SW 1271 (cell line): ENCODE measurements at places on chromosomes 11 and 22.

GRCh38 chr11:19258641-19259230 is 18.0 kb upstream of the E2F8 start:
- DNase-seq, result no peak

DNA sequence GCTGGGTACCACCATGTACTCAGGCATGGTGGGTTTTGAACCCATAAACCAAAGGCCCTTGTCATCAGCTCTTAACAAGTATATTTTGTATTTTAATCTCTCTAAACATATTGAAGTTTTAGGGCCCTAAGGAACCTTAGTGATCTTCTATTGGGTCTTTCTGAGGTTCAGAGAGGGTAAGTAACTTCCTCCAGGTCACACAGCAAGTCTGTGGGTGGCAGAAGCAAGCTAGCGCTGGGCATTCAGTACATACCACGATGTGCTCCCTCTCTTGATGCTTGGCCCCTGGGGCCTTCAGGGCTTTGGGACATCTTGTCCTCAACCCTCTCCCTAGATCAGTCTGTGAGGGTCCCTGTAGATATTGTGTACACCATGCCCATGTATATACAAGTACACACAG is 12.7 kb downstream of the RASD2 start:
- DNase-seq, result no peak

DNA sequence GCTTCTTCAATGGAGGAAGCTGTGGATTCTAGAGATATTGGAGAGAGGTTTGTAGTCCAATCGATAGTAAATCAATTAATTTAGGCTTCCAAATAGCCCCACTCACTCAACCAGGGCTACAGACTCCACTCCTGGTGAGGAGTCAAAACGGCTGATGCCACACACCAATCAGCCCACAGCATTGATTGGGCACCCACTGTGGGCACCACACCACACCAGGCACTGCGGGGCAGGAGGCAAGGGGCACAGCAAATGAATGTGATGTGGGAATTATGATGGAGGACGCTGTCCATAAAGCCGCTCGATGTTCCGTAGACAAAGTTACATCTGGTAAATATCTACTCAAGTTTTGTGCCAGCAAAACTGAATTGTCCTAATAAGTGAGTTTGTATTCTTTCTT is 547.3 kb upstream of the CADM1 start:
- no peak for DNase-seq

- no peak for DNase-seq
Measured at GRCh38 chr11:70804139-70804837, 406.0 kb downstream of the CTTN start.

- DNase-seq, result no peak
Measured at GRCh38 chr11:61045271-61045670, 57.0 kb upstream of the CD5 start.

DNA sequence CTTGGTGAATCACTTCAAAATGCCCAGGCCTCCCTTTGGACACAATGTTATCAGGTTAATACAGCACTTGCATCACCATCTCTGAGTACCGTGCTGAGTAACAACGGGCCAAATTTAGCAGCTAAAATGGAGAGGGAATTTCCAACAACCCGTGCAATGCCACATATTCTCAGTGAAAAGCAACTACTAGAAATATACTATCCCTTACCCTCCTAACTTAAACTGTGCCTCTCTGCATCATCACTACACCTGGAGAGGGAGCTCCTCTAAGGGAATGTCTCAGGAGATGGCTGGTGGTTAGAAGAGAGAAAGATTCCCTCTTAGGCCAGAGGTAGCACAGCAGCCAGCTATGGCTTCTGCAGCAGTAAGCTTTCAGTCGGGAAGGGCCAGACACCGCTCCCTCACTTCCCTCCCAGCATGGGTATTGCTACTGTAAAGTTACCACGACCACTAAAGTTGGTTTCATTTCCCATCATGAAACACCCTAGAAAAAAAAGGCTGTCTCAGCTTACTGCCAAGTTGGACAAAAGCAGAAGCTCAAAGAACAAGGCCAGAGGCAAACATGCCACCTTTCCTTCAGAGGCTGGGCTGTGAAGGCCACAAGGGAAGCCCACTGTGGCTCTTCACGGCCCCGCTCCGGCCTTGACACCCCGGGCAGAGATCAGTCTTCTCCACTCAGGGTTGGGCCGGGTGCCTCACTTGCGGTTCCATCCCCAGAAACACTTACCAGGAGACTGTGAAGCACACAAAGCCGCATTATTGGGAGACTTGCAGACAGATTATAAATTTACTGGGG is 3.9 kb downstream of the MAML2 start:
- DNase-seq, result no peak

GRCh38 chr11:20477418-20478090 is 90.0 kb downstream of the PRMT3 start:
- no peak for DNase-seq

DNA sequence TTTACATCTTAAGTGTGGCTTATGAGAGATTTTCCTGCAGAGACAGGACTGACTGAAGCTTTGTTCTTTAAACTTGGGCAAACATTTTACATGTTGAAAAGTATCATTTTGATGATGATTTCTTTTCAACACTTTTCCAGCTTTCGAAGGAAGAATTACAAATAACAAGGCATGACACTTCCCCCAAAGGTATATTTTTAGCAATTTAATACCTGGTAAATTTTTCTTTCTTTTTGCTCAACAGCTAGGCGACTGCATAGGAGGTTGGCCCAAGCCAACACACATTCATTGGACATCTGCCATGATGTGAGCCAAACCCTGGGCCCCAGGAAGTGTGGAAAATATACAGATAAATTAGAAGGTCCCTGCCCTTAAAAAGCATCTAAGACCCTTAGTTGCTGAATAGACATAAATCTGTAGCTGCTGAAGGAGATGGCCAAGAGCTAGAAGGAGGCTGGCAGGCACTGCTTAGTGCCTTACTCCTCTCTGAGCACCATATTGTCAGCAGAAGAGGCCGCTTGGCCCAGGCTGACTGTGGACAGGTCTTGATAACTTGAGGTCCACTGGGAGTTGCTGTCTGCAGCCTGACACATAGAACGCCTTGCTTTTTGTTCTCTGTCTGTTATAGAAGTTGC is 53.3 kb upstream of the CD44 start:
- DNase-seq, result no peak

DNA sequence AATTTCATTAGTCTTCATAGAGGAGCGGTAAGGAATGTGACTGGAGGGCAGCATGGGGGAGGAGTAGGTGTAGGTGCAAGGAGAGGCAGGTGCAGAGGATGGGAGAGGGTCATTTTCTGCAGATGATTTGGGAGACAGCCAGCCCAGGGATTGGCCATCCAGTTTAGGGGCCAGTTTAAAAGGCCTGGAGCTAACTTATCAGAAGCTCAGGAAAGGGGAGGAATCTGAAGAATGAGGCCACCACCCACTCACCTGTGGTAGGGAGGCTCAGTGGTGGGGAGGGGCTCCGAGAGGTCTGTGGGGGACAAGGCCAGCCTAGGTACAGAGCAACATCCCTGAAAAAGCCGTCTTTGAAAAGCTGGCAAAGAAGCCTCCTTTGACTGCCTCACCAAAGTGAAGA is 110.8 kb upstream of the TMEM45B start:
- no peak for DNase-seq

GRCh38 chr11:36053281-36053680 is 109.4 kb downstream of the LDLRAD3 start:
- DNase-seq, result no peak

DNA sequence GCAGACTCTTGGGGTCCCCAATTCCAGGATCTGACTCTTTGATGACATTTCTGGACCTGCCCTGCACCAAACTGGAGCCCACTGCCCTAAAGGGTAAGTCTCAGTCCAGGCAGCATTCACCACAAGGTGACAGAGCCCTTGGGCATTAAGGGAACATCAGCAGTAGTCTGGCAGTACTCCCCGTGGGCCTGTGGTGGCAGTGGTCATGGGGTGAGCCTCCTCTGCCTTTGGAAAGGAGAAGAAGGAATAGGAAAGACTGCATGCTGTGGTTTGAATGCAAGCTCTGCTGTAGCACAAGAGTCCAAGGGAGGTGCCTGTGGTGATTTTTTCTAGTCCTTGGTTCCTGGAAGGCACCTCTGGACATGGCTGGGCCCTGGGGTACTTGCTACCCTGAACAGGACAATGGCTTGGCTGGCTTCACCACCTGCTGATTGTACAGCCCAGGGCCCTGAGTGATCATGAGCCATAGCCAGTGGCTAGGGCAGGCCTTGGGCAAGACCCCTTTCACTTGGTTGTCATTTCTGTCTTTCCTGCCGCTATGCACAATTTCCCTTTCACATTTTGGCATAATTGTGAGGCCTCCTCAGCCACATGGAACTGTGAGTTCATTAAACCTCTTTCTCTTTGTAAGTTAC is 160.7 kb upstream of the GRIA4 start:
- DNase-seq, result no peak

DNA sequence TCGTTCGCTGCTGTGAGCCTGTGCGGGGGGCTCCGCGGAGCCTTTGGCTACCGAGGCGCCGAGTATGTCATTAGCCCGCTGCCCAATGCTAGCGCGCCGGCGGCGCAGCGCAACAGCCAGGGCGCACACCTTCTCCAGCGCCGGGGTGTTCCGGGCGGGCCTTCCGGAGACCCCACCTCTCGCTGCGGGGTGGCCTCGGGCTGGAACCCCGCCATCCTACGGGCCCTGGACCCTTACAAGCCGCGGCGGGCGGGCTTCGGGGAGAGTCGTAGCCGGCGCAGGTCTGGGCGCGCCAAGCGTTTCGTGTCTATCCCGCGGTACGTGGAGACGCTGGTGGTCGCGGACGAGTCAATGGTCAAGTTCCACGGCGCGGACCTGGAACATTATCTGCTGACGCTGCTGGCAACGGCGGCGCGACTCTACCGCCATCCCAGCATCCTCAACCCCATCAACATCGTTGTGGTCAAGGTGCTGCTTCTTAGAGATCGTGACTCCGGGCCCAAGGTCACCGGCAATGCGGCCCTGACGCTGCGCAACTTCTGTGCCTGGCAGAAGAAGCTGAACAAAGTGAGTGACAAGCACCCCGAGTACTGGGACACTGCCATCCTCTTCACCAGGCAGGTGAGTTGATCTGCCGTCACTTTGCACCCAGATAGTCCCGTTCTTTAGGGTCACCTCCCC is 1.0 kb downstream of the ADAMTS15 start:
- DNase-seq, result no peak

GRCh38 chr22:17471886-17472535 is 91.3 kb upstream of the SLC25A18 start:
- DNase-seq, result no peak

- DNase-seq, result no peak
Measured at GRCh38 chr22:30143265-30143664, 63.0 kb downstream of the HORMAD2 start.

GRCh38 chr11:23569547-23569946 is 709.3 kb upstream of the CCDC179 start:
- no peak for DNase-seq

DNA sequence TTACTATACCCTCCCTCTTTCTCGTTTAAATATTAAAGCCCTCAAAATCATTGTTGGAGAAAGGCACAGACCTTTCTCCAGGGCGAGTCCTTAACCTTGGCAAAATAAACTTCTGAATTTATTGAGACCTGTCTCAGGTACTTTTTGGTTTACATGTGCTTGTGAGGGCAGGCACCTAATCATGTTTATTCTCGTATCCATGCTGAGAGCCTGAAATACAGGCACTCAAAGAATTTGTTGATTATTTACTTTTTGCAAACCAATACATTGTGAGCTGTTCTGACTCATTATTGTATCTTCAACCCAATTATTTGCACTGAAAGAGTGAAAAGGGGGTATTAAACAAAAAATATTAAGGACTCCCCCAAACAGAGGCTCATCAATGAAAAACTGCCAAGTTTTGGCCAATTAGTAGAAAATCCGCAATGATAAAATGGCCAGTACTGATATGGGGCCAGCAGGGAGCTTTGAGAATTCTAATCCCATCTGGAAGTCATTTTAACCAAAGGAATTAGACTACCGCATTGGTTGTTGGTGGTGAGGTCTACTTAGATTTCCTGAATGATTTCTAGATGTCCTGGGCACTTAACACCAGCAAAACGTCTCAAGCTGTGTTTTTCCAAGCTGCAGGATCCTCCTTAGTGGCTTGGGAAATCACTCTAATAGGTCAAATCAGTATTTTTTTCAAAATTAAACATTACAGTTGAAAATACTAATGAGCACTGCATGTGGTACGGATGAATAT is 157.3 kb downstream of the SWAP70 start:
- DNase-seq, result no peak

DNA sequence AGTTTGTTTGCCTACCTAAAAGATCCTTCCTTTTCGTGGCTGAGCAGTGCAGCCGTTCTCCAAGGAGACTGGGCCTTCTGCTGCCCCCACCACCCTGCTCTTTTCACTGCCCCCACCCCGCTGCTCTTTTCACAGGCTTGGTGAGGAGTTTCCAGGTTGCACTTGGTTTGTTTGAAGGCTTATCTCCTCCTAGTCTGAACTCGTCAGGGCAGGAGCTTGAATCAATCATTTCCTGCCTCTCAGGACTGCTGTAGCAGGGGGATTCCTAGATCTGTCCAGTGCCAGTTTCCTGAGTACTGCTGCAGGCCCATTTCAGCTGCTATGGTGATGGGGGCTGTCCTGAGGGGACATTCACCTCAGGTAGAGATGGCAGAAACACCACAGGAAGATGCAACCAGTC is 10.0 kb downstream of the MED15 start:
- DNase-seq, result no peak
